Thyroid gland (tissue), 4 donors: ENCODE measurements at places on chromosomes 5 and 9. TPM values are rescaled to one million over a fixed set of nuclear protein-coding genes. Genes with fewer than 3 reads are reported as not detected.

DNA sequence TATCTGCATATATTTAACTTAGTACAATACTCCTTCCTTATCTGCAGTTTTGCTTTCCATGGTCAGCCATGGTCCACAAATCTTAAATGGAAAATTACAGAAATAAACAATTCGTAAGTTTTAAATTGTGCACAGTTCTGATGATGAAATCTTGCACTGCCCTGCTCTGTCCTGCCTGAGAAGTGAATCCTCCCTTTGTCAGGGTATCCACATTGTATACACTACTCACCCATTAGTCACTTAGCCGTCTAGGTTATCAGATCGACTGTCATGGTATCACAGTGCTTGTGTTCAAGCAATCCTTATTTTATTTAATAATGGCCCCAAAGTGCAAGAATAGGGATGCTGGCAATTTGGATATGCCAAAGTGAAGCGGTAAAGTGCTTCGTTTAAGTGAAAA, 8.3 kb upstream of the YTHDC2 start:
- H3K4me1 ChIP-seq: no peaks in the 10 kb centered on the region
- no peaks in the 10 kb centered on the region for H3K27me3 ChIP-seq
- H3K27ac ChIP-seq: no peak overlapping the region
- DNase-seq: no peak

- no peaks in the 10 kb centered on the region for H3K4me1 ChIP-seq
- no peak overlapping the region for H3K4me3 ChIP-seq
- no peaks in the 10 kb centered on the region for H3K27me3 ChIP-seq
Observed at GRCh38 chr9:20125727-20126126, 336.9 kb upstream of the SLC24A2 start.

- no peak overlapping the region for H3K4me3 ChIP-seq
- H3K36me3 ChIP-seq: no peaks in the 10 kb centered on the region
- no peak overlapping the region for H3K27ac ChIP-seq
- H3K4me1 ChIP-seq: no peaks in the 10 kb centered on the region
Observed at GRCh38 chr9:86175743-86176456, 76.5 kb upstream of the GOLM1 start.

DNA sequence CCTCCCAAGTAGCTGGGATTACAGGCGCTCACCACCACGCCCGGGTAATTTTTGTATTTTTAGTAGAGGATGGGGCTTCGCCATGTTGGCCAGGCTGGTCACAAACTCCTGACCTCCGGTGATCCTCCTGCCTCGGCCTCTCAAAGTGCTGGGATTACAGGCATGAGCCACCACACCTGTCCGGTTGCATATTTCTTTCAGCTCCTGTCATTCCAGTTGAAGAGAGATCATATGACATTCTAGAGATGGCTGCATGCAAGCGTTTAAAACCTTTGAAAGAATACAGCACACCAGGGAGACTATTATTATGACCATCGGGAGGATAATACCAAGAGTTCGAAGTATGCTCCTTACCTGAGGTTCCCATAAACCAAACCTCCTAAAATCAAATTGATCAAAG, 9.6 kb upstream of the NIM1K start:
- H3K27ac ChIP-seq: no peak overlapping the region
- no peaks in the 10 kb centered on the region for H3K27me3 ChIP-seq
- no peak for DNase-seq
- no peaks in the 10 kb centered on the region for H3K36me3 ChIP-seq
- H3K4me3 ChIP-seq: no peak overlapping the region

SPATA31A3 gene
- total RNA-seq: not detected

ADAMTS2 gene
- total RNA-seq: 3.5 TPM
